ENCODE measurements at places on chromosomes 5 and 9. TPM values are rescaled to one million over a fixed set of nuclear protein-coding genes. Genes with fewer than 3 reads are reported as not detected.
A peak's percentile ranks its signal among the peaks of the same experiment; 100 is the strongest.

Gene SV2C
- total RNA-seq: not detected

Gene PCDHGC5
- total RNA-seq: not detected

Gene GABRG2
- not detected for total RNA-seq

Gene CCDC192
- total RNA-seq: not detected

Gene SLC36A3
- total RNA-seq: not detected

Gene CDKN2A
- 0.86 TPM for total RNA-seq

Gene SLC46A2
- total RNA-seq: not detected

- no peak overlapping the region for H3K4me3 ChIP-seq
- H3K36me3 ChIP-seq: no peaks in the 10 kb centered on the region
- H3K27me3 ChIP-seq: peaks cover 15% of the 10 kb centered on the region
- no peak overlapping the region for H3K27ac ChIP-seq
These were observed 10.0 kb upstream of the CNTFR start for GRCh38 chr9:34599546-34599945.

DNA sequence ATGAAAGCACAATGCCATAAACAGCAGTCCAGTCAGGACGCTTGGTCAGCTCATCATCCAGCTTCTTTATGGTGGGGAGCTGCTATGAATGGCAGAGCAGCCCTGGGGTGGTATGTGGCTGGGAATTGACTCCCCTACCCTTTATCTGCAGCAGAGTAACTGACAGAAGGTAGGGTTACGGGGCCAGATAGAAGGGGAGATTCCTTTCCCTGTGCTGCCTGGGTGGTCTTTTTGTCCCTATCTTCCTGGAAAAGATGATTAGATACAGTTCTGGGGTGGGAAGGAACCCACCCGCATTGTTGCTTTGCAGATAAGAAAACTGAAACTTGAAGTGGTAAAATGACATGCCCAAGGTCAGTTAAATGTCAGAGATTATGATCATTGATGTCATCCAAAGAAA lies 405.5 kb downstream of the ARHGEF28 start:
- no peak overlapping the region for H3K27ac ChIP-seq
- no peaks in the 10 kb centered on the region for H3K36me3 ChIP-seq
- H3K27me3 ChIP-seq: peaks cover 15% of the 10 kb centered on the region
- DNase-seq: no peak
- H3K4me1 ChIP-seq: peaks cover 7% of the 10 kb centered on the region
- H3K4me3 ChIP-seq: no peak overlapping the region

DNA sequence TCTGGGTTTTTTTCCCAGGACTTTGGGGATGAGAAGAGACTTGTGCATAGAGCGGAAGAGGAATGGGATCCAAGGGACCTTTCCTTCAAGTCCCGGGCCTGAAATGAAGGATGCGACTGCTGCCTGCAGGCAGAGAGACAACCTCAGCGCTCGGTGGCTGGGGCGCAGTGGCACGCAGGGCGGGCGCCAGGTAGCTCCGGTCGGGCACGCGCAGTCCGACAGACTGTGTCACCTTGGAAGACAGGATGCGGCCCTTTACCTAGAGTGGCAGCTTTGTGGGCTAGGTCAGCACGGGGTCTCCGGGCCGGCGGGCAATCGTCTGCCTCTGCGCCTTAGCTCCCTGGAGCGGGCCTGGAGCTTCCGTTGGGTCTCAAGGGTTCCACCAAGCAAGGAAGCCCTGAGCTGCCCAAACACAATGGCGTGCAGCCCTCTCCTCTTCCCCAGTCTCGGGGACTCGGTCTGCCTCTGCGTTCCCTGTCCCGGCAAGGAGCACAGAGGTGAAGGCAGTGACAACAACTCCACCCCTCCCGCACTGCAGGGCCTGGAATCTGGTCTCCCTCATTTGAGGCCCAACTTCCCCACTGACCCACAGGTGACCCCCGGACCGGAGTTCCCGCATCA lies 6.0 kb downstream of the BARX1 start:
- no peaks in the 10 kb centered on the region for H3K36me3 ChIP-seq
- DNase-seq: peak; percentile 39
- H3K4me3 ChIP-seq: no peak overlapping the region
- H3K27me3 ChIP-seq: peaks cover 79% of the 10 kb centered on the region
- H3K27ac ChIP-seq: no peak overlapping the region

- peaks cover 2% of the 10 kb centered on the region for H3K27me3 ChIP-seq
- no peak overlapping the region for H3K4me3 ChIP-seq
- no peaks in the 10 kb centered on the region for H3K36me3 ChIP-seq
- H3K27ac ChIP-seq: no peak overlapping the region
- H3K4me1 ChIP-seq: no peaks in the 10 kb centered on the region
These were observed 58.7 kb upstream of the TRPC7 start for GRCh38 chr5:136423944-136424606.

DNA sequence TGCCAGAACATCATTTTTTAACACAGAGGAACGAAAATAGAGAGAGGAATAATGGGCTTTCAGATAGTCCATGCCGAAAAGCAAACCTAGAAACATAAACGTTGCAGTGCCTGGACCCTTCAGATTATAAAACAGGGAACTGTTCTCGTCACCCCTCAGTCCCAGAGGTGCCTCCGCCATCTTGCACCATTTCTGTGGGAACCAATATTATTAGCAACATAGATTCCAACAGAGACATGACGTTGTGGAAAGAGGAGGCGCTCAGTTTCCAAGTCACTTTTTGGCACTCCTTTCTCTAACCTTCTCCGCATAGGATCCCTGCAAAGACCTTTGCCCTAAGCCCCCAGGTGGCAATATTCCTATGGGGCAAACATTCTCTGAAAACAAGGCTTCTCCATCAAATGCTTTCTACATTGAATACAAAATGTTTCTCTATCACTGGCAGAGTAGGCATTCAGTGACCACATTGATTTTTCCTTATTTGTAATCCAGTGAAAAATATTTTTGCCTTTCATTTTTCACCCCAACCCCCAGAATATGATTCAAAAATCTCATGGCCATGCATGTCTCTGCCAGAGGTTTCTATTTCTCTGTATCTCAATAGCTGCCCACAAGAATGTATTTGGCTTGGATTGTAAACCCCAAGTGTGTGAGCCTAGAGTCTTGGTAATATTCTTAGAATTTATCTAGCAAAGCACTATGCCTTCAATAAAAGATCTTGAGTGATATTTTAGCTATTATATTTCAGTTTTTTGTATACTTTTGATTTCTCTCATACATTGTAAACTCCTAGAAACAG lies 500.8 kb upstream of the WWC1 start:
- H3K4me3 ChIP-seq: no peak overlapping the region
- no peak for DNase-seq
- no peak overlapping the region for H3K27ac ChIP-seq
- no peaks in the 10 kb centered on the region for H3K4me1 ChIP-seq

GRCh38 chr5:160555581-160555970 lies 133.9 kb downstream of the PTTG1 start:
- no peaks in the 10 kb centered on the region for H3K36me3 ChIP-seq
- H3K27ac ChIP-seq: no peak overlapping the region
- H3K27me3 ChIP-seq: peaks cover 3% of the 10 kb centered on the region
- DNase-seq: no peak

DNA sequence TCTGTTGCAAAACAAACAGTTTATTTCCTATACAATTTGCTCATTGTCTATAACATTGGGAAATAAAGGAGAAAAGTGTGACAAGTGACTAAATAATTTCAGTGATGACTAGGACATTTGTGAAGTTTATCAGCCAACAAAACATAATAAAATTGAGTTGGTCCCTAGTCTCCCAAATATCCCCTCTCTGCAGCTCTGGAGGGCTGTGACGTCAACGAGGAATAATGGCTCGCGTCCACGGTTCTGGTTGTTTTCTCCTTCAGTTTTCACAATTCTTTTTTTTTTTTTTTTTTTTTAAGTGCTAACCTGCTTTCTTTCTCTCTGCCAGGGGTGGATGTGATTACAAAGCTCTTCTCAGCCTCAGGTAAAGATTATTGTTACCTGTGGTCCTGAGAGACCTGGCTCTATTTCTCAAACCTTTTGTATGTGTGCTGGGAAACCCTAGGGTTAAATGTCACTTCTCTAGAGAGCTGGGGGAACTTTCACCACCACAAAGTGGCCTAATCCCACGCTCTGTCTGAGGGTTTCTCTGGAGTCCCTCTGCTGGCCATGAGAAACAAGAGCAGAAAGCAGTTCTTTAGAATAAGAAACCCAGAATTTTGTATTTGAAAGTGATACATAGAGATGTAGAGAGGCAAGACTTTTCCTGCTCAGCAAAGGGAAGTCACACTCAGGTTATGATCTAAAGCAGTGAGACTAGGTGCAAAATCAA lies 36.2 kb upstream of the ANKRD55 start:
- no peak overlapping the region for H3K27ac ChIP-seq
- peaks cover 19% of the 10 kb centered on the region for H3K4me1 ChIP-seq
- H3K4me3 ChIP-seq: no peak overlapping the region
- DNase-seq: peak; percentile 29
- no peaks in the 10 kb centered on the region for H3K36me3 ChIP-seq

- H3K27me3 ChIP-seq: peaks cover 3% of the 10 kb centered on the region
- no peaks in the 10 kb centered on the region for H3K36me3 ChIP-seq
- H3K4me1 ChIP-seq: no peaks in the 10 kb centered on the region
- no peak overlapping the region for H3K27ac ChIP-seq
- no peak overlapping the region for H3K4me3 ChIP-seq
These were observed 176.0 kb downstream of the ATP10B start for GRCh38 chr5:160675988-160676387.

- DNase-seq: no peak
- no peak overlapping the region for H3K4me3 ChIP-seq
- H3K27me3 ChIP-seq: no peaks in the 10 kb centered on the region
- H3K36me3 ChIP-seq: peaks cover 68% of the 10 kb centered on the region
- H3K27ac ChIP-seq: peak overlapping the region; percentile 32
These were observed 72.3 kb upstream of the NIPAL4 start for GRCh38 chr5:157387683-157388093.

- H3K4me3 ChIP-seq: no peak overlapping the region
- H3K4me1 ChIP-seq: no peaks in the 10 kb centered on the region
- no peak for DNase-seq
- H3K36me3 ChIP-seq: no peaks in the 10 kb centered on the region
These were observed 259.3 kb upstream of the SLC30A5 start for GRCh38 chr5:68834491-68834981.

DNA sequence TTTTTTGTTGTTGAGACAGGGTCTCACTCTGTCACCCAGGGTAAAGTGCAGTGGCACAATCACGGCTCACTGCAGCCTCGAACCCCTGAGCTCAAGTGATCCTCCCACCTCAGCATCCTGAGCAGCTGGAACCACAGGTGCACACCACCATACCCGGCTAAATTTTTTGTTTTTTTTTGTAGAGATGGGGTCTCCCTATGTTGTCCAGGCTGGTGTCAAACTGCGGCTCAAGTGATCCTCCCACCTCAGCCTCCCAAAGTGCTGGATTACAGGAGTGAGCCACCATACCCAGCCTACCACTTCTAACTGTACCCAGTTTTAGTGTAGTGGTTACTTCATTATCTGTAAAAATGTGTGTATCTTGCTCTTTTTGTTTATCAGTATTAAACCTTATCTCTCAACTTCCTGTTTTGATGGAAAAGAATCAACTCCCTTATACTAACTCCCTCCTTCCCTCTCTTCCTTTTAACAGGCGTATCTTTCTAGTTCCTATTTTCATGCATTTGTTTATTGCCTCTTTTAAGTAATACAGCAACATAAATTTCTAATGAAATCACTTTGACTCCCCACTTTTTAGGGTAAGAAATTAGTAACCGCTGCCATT lies 33.1 kb downstream of the GRAMD2B start:
- H3K36me3 ChIP-seq: peaks cover 26% of the 10 kb centered on the region
- peaks cover 33% of the 10 kb centered on the region for H3K4me1 ChIP-seq
- no peak for DNase-seq
- no peak overlapping the region for H3K4me3 ChIP-seq
- H3K27me3 ChIP-seq: no peaks in the 10 kb centered on the region

DNA sequence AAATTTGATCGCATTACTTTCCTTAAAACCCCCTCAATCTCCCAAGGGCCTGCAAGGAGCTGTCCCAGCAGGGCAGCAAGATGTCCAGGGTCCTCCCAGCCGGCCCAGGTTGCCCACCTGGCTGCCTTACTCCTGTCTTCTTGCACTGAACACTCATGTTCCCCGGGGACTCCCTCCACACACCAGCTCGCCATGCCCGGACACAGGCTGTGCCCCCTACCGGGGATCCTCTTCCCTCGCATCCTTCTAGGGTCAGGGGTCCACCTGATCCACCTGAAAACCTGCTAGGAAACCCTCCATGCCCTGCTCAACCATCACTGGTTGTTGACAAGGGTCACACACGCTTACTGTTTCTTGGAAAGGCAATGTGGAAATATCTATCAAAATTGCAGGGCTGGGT lies 172.0 kb upstream of the MSX2 start:
- DNase-seq: no peak
- H3K4me3 ChIP-seq: no peak overlapping the region
- no peak overlapping the region for H3K27ac ChIP-seq

- H3K4me3 ChIP-seq: no peak overlapping the region
- H3K36me3 ChIP-seq: peaks cover 24% of the 10 kb centered on the region
- H3K4me1 ChIP-seq: peaks cover 53% of the 10 kb centered on the region
- H3K27ac ChIP-seq: no peak overlapping the region
- no peaks in the 10 kb centered on the region for H3K27me3 ChIP-seq
These were observed 6.2 kb downstream of the TRIM32 start for GRCh38 chr9:116693233-116693731.
